MCF 10A (cell line): ENCODE measurements at places on chromosomes 7 and 10.

GRCh38 chr10:58898854-58899573 lies 277.4 kb upstream of the PHYHIPL start:
- H3K36me3 ChIP-seq, result no peaks in the 10 kb centered on the region
- no peak overlapping the region for H3K4me3 ChIP-seq

DNA sequence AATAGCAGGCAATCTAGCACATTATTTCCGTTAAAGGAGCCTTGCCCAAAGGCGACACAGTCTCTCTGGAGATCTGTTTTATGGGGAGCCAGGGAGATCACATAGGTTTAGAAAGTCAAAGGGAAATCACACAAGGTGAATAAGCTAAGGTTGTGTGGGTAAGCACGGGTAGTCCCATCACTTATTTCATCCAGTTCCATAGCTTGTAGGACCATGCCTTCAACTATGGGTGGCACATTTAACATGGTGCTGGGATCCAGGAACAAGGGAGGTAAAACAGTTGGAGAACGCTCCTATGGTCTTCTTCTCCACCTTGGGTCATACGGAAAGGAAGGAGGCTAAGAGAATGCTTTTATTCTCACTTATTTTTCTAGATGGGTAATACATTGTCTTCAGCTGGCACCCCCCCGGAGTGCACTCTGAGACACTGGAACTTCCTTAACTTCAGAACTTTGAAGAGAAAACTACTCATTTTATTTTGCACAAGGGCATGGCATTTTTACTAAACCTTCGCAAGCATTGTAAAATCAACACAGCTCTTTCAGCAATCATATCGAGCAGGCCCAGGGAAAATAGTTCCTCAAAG lies 435.4 kb downstream of the KIF20B start:
- no peak overlapping the region for H3K4me3 ChIP-seq
- no peaks in the 10 kb centered on the region for H3K36me3 ChIP-seq
- no peak overlapping the region for H3K27ac ChIP-seq
- no peaks in the 10 kb centered on the region for H3K4me1 ChIP-seq
- no peaks in the 10 kb centered on the region for H3K27me3 ChIP-seq
- DNase-seq, result peak; percentile 19

GRCh38 chr7:15330943-15331342 lies 230.9 kb downstream of the AGMO start:
- H3K4me3 ChIP-seq, result no peak overlapping the region
- peaks cover 64% of the 10 kb centered on the region for H3K27me3 ChIP-seq
- no peak overlapping the region for H3K27ac ChIP-seq
- no peaks in the 10 kb centered on the region for H3K36me3 ChIP-seq
- no peaks in the 10 kb centered on the region for H3K4me1 ChIP-seq

DNA sequence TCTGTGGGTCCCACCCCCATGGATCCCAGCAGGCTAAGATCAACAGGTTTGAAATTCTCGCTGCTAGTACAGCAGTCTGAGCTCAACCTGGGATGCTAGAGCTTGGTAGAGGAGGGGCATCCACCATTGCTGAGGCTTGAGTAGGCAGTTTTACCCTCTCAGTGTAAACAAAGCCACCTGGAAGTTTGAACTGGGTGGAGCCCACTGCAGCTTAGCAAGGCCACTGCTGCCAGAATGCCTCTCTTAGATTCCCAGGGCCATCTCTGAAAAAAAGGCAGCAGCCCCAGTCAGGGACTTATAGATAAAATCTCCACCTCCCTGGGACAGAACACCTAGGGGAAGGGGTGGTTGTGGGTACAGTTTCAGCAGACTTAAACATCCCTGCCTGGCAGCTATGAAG lies 190.0 kb upstream of the CACNA2D1 start:
- peaks cover 15% of the 10 kb centered on the region for H3K27me3 ChIP-seq
- no peaks in the 10 kb centered on the region for H3K36me3 ChIP-seq
- DNase-seq, result no peak
- no peak overlapping the region for H3K4me3 ChIP-seq

DNA sequence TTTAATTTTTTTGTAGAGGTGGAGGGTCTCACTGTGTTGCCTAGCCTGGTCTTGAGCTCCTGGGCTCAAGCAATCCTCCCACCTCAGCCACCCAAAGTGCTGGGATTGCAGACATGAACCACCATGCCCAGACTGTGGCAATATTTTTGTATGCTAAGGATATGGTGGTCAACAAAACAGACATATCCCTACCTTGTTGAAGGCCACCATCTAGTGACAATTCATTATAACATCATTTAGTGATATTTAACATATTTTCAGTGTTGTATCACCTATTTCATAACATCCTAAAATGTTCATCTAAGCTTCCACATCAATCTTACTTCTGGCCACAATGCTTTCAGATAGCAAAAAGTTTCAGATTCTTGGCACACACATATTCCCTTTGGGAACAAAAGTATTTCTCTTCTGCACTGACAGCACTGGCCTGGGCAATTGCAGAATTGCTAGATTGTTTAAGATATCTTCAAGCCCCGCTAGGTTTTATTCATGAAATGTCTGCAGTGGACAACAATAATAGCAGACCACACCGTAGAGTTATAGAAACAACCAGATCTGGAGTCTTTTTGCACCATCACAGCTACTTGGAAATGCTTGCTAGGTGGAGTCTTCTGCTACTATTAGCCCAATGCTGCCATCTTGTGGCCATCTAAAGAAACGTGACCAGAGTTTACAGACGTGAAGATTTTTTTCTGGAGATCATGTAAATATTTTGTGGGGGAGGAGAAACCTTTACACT lies 58.4 kb downstream of the DNAJC12 start:
- no peaks in the 10 kb centered on the region for H3K27me3 ChIP-seq
- peak; percentile 87 for DNase-seq
- no peak overlapping the region for H3K4me3 ChIP-seq
- H3K36me3 ChIP-seq, result no peaks in the 10 kb centered on the region

- H3K27ac ChIP-seq, result no peak overlapping the region
- H3K4me3 ChIP-seq, result no peak overlapping the region
- H3K27me3 ChIP-seq, result peaks cover 44% of the 10 kb centered on the region
- DNase-seq, result no peak
These were observed 164.6 kb downstream of the USP6NL start for GRCh38 chr10:11446864-11447263.

DNA sequence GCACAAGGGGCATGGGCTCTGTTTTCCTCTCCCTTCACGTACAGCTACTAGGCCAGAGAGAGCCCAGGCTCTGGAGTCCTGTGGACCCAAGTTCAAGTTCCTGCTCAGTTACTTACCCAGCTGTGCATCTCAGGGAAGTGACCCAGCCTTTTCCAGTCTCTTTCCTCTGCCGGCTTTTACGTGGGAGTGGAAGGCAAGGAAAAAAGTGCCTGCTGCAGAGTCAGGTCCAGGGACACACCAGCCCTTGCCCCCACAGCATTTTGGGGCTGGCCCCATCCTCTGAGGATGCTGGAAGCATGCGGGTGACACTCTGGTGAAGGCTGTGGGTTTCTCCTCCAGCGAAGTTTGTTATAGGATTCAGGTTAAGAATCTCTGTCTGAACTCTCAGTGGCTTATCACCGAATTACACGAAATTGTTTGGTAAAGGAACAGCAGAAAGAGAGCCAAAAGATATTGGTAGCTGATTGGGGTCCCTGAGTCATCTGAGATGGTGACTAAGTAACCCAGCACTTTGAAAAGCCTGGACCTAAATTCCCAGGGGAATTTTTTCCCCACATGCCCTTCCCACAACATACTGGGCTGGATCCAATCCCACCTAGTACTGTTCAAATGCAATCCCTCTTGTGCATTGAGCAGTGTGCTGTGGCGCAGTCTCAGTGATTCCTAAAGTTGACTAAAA lies 424.3 kb downstream of the RPS24 start:
- H3K27me3 ChIP-seq, result peaks cover 53% of the 10 kb centered on the region
- H3K4me3 ChIP-seq, result no peak overlapping the region
- no peaks in the 10 kb centered on the region for H3K4me1 ChIP-seq
- no peaks in the 10 kb centered on the region for H3K36me3 ChIP-seq

DNA sequence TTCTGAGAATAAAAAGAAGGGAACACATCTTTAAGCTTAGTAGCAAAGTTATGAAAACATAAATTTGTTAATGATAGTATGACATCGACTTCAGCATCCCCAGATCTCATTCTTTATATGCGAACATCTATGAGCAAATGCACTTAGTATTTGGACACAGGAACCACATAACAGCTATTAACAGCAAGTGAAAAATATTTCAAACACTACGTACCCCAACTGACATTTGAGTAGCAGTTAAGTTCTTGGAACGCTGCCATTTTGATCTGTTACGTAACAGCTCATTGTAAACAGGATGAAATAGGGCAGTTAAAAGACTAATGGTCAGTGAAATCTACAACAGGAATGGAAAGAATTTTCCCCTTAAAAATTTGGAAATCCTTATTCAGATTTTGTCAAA lies 428.9 kb downstream of the TNS3 start:
- H3K27ac ChIP-seq, result no peak overlapping the region
- no peaks in the 10 kb centered on the region for H3K36me3 ChIP-seq
- no peak overlapping the region for H3K4me3 ChIP-seq
- peaks cover 10% of the 10 kb centered on the region for H3K4me1 ChIP-seq
- no peaks in the 10 kb centered on the region for H3K27me3 ChIP-seq

GRCh38 chr10:34161777-34162370 lies 653.2 kb downstream of the PARD3 start:
- peaks cover 32% of the 10 kb centered on the region for H3K4me1 ChIP-seq
- no peaks in the 10 kb centered on the region for H3K36me3 ChIP-seq
- no peaks in the 10 kb centered on the region for H3K27me3 ChIP-seq
- H3K4me3 ChIP-seq, result no peak overlapping the region

DNA sequence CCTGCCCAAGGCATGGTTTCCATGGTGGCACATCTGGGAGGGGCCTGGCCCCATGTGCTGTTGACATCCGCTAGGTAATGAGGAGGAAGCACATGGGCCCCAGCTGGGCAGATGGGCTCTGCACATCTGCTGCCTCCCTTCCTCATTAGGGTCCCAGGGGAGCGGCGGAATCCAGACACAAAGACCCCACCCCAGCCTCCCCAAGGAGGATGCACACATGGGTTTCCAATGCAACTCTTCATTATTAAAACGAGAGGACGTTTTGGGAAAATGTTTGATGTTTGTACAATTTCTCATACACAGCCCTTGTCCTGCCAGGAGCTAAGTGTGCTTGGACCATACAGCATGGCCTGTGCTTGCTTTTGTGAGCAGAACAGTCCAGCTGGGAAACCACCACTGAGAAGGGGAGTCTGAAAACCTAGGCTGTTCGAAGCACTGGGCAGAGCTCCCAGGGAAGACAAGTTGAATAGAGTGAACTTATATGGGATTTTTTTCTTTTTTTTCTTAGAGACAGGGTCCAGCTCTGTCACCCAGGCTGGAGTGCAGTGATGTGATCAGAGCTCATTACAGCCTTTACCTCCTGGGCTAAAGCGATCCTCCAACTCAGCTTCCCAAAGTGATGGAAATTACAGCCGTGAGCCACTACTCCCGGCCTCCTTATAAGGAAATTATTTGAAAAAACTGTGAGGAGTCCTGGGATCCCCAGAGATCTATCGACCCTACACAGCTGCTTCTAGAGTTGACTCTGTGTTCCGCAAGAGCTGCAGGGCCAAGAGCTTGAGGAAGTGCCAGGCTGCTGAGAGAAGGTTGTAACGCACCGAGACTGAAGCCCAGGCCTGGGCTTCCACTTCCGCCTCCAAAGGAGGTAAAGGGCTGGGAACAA lies 23.4 kb downstream of the FAM107B start:
- no peak overlapping the region for H3K27ac ChIP-seq
- H3K4me1 ChIP-seq, result no peaks in the 10 kb centered on the region

- H3K4me3 ChIP-seq, result no peak overlapping the region
- peaks cover 4% of the 10 kb centered on the region for H3K4me1 ChIP-seq
- H3K27ac ChIP-seq, result no peak overlapping the region
- no peak for DNase-seq
- H3K27me3 ChIP-seq, result no peaks in the 10 kb centered on the region
These were observed 6.3 kb upstream of the SEMA3A start for GRCh38 chr7:84200859-84201258.

DNA sequence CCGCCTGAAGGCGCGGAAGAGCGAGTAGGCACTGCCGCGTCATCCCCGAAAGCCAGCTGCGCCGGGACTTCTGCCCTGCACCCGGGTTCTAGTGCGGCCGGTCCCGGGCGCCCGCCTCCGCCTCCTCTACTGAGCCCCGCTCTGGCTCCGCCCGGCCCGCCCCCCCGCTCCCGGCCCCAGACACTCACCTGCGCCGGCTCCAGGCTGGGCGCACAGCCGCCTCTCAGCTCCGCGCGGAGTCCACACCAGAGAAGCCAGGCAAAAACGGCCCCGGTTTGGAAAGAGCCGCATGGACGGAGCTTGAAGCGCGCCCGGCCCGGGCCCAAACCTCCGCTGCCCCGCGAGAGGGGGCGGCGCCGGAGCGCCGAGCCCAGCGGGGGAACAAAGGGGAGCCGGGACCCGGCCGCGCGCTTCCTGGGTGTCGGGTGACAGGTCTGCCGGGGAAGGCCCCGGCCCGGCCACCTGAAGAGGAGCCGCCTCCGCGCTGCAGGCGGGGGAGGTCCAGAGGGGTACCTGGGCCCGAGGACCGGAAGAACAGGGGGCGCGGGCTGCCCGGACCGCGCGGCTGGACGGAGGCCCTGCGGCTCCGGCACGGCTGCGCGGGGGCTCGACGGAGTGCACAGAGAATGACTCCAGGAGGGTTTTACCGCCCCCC lies 168.2 kb downstream of the NRF1 start:
- DNase-seq, result peak; percentile 81
- H3K27me3 ChIP-seq, result no peaks in the 10 kb centered on the region

DNA sequence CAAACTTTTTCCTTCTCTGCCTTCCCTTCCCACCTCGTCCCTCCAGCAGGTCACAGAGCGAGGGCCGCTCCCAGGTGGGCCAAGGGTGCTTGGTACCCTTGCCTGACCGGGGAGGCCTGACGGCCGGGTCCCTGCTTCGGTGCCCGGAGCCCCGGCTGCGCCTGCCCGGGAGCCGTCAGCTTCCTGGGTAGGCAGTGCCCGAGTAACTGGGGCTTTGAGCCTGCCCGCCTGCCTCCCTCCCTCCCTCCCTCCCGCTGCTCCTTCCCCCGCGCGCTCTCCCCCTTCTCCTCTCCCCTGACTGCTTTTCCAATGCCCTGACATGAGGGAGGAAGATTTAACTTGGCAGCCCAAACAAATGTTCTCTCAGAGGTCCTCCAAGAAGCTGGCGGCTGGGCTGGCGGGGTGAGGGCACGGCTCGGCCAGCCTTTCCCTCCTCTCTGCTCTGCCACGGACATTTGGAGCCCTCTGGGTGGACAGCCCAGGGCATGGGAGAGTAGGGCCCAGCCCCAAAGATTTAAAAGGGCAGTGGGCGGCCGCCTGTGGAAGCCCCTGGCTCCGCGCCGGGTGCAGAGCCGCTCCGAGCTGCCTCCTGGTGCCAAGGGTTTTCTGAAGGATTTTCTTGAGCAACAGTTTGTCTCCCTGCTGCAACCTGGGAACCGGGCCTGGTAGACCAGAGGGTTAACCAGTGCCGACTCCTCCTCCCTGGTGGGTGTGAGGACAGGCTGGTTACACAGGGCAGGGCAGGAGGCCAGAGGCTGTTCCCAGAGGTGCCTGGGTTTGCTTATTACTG lies 2.0 kb downstream of the ZMIZ1 start:
- no peaks in the 10 kb centered on the region for H3K27me3 ChIP-seq
- H3K27ac ChIP-seq, result peak overlapping the region; percentile 95
- no peaks in the 10 kb centered on the region for H3K36me3 ChIP-seq
- peak overlapping the region; percentile 84 for H3K4me3 ChIP-seq

GRCh38 chr7:102918845-102919244 lies 6.0 kb downstream of the LRRC17 start:
- no peaks in the 10 kb centered on the region for H3K36me3 ChIP-seq
- H3K27ac ChIP-seq, result no peak overlapping the region
- no peaks in the 10 kb centered on the region for H3K27me3 ChIP-seq
- no peak overlapping the region for H3K4me3 ChIP-seq
- no peak for DNase-seq
- peaks cover 17% of the 10 kb centered on the region for H3K4me1 ChIP-seq
